HTR-8/SVneo (cell line): ENCODE measurements at places on chromosomes 7 and 10.

GRCh38 chr7:17486835-17487234 is 188.4 kb downstream of the AHR start:
- no peak for DNase-seq

DNA sequence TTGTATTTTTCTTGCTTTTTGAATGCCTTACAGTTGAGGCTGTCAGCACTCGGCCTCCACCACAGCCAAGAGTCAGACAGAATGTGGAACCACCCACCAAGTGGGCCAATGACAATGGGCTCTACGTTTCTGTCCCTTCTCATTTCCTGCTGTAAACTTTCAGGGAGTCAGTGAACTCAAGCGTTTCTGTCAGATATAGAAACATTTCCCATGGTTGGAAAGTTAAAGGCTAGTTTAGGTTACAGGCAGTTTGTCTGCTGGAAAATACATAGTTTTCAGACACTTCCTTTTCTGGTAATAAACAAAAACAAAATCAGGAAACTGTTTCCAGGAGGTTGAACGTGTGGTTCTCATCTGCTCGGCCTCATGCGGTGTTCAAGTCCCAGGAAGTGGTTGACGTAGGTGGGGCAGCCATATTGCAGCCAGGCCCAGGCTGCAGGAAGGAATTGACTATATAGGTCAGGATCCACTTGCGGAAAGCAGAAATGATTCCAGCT is 245.1 kb downstream of the CAMK1D start:
- no peak for DNase-seq

DNA sequence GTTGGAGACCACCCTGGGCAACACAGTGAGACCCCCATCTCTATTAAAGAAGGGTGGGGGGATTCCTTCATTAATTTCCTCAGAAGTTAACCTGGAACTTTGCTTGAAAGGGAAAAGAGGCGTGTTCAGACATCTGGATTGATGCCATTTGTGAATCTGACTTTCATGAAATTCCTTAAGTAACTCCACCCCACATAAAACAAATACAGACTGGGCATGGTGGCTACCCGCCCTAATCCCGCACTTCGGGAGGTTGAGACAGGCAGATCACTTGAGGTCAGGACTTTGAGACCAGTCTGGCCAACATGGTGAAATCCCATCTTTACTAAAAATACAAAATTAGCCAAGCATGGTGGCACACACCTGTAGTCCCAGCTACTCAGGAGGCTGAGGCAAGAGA is 75.0 kb downstream of the EEPD1 start:
- DNase-seq: no peak

DNA sequence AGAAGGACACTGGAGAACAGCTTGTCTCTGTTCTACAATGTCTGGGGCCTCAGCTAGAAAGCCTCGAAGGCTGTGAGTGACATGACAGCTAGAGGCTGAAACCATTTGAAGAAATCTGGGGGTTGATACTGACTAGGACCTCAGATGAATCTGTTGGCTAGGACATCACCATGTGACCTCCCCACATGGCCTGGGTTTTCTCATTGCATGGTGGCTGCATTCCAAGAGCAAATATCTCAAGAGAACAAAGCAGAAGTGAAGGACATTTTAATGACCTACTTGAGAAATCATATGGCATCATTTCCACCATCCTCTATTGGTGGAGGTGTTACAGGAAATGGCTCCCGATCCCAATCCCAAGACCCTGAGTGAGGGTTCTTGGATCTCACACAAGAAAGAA is 450.6 kb upstream of the AUTS2 start:
- DNase-seq: no peak

DNA sequence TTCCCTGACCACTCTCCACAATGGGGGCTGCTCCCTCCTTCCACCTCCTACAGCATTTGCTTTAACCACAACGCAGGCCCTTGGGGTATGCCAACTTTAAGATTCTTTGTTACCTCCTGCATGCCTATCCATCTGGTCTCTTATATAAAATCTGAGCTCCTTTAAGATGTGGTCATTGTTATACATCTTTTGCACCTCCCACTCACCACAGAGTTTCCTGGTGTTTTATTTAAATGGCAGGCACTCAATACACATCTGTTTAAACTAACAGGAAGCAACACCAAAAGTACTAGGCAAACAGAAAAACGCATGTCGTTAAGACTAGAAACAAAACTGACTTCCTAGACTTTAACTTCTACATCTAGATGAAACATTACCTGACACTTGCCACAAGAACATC is 36.3 kb downstream of the SLC25A13 start:
- DNase-seq: no peak

GRCh38 chr7:130554481-130554880 is 62.6 kb downstream of the MEST start:
- DNase-seq: no peak

GRCh38 chr7:130831817-130832481 is 97.9 kb upstream of the KLF14 start:
- DNase-seq: peak; percentile 51

DNA sequence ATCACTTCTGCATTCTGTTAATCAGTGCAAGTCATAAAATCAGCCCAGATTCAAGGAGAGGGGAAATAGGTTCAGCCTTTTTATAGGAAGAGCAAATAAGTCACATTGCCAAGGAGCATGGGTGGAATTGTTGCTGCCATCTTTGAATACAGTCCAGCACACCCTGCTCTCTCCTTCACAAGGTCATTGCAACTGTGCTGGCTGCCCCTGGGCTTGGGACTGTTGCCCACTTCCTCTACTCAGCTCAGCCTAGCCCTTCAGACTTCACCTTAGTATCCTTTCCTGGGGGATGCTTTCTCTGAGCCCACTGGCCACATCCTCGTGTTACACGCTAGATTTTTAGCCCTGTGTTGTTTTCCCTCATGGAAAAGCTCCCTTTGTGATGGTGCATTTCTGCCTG is 527.7 kb downstream of the GALNT17 start:
- no peak for DNase-seq

DNA sequence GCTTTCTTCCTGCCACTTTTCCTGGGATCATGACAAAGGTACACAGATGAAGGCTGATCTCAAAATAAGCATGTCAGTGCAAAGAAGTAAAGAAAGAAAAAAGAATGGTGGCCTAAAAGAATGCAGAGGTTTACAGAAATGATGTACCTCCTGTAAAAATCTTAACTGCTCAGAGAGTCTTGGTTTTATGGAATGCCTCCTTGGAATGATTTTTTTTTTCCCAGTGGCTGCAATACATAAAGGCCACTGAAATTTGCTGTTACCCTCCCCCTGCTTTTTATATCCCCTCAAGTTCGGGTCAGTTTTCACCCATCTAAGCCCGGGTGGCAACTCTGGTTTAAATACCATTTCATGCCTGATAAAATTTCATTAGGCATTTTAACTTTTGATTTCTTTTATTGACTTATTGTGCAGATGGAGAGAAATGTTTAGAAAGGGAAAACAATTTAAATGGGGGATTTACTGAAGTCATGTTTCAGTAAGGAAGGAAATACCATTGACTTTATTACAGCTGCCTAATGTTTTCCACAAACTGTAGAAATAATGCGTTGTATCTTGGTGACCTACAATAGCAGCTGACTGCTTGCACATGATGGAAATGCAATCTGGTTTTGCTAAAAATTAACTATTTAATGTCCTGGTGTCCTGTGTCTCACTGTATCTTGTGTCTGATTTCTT is 102.5 kb downstream of the SAMD9 start:
- no peak for DNase-seq

GRCh38 chr7:21086688-21087087 is 300.0 kb upstream of the SP8 start:
- DNase-seq: no peak

DNA sequence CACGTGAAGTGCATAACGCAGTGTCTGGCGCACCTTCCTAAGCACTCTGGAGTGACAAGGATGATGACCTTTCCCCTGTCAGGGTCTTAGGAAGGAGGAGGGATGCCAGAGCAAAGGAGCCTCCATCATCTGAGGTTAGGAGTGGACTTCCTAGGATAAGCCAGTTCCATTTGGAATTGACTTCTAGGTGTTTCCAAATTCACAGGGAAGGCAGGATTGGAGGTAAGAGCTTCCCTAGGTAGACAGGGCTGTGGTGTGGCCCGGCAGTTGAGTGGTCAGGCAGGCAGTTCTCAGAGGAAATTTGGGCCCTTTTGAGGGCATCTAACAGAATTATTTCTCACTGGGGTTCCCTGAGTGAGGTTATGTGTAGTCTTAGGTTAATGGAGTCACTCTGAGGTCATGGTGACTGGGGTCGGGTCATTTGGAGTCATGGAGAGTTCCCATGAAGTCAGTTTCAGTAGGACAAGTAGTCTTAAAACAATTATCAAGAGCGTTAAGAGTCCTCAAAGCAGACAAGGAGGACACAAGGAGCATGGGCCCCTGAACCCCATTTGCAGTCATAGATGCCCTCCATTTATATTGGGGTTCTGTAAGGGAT is 8.2 kb downstream of the PPIF start:
- no peak for DNase-seq

DNA sequence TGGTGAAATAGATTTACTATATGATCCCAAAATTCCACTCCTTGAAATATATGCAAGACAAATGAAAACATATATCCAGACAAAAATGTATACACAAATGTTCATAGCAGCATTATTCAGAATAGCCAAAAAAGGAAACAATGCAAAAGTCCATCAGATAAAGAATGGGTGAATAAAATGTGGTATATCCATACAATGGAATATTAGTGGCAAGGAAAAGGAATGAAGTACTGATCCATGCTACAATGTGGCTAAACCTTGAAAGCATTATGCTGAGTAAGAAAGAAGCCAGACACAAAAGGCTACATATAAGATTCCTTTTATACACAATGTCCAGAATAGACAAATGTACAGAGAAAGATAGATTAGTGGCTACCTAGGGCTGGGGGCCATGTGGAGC is 225.5 kb downstream of the PLXNA4 start:
- no peak for DNase-seq

DNA sequence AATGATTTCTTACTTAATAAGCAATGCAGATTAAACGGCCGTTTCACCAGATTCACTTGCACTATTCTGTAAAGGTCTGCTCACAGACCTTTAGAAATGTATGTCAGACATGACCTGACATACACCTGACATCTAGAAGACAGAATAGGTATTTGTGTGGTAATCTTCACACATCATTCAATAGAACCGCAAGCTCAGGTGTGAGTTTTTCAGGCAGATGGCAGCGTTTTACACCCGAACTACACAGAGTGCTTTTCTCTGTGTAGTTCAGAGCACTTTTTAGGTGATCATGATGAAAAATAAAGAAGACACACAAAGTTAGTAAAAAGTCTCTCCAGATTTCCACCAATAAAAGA is 63.2 kb downstream of the PRKCQ start:
- no peak for DNase-seq

DNA sequence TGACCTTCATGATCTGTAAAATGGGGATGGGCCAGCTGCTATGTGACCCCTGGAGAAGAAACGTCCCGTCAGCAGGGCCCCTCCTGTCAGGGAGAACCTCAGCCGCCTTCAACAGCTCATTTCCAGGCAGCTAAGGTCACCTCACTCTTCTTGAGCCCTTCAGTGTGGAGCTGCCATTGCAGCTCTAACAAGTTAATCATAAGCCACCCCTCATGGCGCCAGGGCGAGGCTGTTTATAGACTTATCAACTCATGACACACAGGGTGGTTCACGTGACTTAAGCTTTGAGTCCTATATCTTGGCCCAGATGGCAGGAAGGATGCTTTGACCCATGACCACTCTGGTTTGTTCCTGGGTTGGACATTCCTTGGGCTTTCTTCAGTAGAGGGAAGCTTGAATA is 315.1 kb downstream of the TNS3 start:
- DNase-seq: no peak

DNA sequence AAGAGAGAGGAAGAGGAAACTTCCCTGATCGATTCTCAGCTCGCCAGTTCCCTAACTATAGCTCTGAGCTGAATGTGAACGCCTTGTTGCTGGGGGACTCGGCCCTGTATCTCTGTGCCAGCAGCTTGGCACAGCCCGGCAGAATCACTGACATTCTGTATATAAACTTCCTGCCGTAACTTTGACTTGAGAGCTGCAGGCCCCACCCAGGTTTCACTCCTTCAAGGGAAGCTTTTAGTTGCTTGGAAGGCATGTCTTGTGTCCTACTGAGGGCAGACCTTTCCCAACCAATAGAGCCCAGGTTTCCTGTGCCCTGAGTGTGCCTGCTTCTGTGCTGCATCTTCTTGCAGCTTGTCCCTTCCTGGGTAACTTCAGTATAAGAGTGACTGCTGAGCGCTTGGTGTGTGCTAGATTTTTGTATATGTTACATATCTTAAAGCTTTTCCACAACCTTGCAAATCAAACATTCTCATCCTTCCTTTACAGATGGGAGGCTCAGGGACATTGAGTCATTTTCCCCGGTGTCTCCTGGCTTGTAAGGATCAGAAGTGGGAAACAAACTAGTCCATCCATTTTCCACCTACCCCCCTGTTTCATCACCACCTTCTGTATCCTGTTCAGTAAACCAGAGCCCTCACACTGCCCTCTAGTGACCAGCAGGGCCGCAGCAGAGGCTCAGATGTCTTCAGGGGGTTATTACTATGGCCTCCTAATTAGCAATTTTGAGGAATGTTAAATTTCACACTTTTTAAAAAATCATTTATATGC is 225.2 kb upstream of the PRSS58 start:
- peak; percentile 45 for DNase-seq
